Endothelial cell of umbilical vein (primary cell): ENCODE measurements at places on chromosomes 5 and 9.

DNA sequence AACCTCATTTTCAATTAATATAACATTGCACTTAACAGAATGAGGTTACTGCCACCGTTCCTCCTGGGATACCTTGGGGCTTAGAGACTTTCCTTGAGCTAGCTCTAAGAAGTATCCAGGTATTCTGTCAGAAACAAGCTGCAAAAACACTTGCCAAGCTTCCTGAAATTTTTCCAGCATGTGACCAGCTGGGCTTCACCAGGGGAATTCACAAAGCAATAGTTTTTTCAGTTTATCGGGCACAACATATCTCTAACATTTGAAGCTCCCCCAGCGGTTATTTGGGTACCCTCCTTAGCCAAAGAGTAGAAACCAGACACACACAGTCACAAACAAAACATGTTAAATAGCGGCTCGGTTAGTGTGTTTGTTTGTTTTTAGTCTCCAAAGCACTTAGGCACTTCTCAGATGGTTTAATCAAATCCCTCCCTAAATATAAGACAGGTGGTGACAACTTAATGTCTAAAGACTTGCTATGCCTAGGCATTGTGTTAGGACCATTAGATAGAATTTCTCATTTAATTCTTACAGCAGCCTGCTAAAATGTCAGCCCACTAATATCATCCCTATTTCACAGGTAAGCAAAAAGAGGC is 278.2 kb downstream of the GLIS3 start:
- no peak for DNase-seq

DNA sequence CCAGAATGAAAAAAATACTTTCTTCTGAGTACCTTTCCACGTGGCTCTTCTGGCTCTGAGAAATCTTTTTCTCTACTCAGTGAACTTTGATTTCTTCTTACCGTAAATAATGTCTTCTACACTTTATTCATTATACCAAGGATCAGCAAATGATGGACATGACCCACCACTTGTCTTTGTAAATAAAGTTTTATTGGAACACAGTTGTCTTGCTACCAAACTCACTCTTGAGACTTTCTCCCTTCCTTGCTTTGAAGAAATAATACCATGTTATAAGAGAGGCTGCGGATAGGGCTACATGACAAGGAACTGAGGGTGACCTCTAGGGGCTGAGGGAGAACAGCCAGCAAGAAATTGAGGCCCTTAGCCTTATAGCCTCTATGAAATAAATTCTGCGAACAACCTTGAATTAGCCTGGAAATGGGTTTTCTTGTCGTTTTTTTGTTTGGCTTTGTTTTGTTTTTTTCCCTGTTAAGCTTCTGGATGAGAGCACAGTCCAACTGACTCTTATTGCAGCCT is 212.5 kb downstream of the COMMD10 start:
- DNase-seq, result no peak

DNA sequence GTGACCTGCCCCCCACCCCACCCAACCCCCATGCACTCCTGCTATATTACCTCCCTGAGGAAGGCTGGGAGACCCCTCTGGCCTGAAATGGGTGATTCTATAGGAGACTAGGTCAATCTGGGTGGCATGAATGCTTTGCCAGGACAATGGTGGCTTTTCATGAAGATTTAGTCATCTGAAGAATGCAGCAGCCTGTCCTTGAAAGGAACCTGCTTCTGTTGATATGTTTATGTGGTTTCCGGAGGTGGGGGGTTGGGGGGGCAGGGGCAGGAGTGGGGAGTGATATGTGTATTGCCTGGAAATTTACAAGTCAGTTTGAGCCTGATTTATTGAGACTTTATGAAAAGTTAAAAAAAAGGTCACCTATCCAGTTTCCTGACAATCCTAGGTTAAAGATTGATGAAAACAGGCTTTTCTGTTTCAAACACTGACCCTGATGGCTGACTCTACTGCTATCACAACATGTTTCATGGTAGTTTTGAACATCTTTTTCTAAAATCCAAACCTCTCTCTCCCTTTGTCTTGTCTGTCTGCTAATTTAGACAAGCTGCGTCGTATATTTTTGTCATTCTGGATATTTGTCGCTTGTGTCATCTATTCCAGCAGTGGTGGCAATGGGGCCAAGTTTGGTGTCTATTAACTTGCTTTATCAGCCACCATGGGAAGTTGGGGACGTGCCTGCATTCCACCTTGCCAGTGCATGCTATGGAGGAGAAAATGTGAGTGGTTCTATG is 153.7 kb upstream of the EGFLAM start:
- DNase-seq, result no peak

- DNase-seq, result no peak
Measured at GRCh38 chr9:137506274-137506673, 43.9 kb downstream of the PNPLA7 start.

DNA sequence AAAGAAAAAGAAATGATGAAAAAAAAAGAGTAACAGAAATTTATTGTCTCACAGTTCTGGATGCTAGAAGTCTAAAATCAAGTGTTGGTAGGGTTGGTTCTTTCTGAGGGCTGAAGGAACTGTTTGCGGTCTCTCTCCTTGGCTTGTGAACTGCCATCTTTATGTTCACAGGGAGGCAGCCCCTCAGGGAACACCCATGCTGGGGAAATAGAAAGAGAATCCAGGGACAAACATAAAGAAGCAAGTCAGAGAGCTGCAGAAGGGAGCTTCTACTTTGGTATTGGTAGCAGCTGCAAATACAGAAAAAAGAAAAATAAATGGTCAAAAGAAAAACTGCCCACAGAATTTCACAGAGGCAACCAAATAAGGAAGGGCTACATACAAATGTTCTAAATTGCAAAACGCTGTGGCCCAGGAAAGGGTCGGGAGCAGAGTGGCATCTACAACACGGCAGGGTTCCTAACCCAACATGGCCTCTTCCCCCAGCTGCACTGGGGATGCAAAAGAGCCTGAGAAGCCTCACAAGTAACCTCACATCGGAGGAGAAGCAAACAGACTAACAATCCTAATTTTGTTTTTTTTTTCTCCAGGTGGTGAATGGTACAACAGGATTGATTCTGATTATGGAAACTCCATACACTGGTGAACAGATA is 37.4 kb downstream of the ELOVL7 start:
- no peak for DNase-seq

GRCh38 chr5:133260715-133261114 is 208.9 kb downstream of the HSPA4 start:
- no peak for DNase-seq

- no peak for DNase-seq
Measured at GRCh38 chr5:143154510-143155370, 248.7 kb downstream of the NR3C1 start.

GRCh38 chr9:108219664-108220063 is 636.1 kb downstream of the ACTL7B start:
- no peak for DNase-seq

- DNase-seq, result no peak
Measured at GRCh38 chr5:28216939-28217360, 1178.6 kb upstream of the CDH9 start.

DNA sequence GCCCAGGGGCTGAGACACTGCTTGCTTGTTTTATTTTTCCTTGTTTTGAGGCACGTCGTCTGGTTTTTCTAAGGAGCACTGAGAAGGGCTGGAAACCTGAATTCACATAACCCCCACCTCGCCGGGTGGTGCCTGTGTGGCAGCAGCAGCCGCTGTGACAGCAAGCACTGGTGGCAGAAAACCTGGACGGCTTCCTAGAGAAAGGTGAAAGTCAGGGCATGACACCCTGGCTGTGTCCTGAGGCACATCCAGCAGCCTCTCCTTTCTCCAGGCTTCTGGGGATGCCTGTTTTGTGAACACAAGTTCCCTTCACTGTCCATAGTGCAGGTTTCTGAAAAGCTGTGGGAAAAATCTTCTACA is 29.2 kb downstream of the MRPL36 start:
- DNase-seq, result no peak

GRCh38 chr9:88954066-88954465 is 37.2 kb upstream of the S1PR3 start:
- DNase-seq, result no peak

DNA sequence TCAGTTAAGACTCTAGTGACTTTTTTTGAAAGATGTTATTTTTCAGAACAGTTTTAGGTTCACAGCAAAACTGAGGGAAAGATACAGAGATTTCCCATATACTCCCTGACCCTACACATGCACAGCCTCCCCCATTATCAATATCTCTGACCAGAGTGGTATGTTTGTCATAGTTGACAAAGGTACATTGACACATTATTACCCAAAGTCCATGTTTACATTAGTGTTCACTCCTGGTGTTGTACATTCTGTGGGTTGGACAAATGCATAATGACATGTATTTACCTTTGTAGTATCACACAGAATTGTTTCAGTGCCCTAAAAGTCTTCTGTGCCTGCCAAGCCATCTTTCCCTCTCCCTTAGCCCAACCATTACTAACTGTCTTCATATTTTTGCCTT is 470.7 kb upstream of the DMAC1 start:
- DNase-seq, result no peak

- DNase-seq, result no peak
Measured at GRCh38 chr5:37568893-37569292, 189.8 kb downstream of the WDR70 start.

DNA sequence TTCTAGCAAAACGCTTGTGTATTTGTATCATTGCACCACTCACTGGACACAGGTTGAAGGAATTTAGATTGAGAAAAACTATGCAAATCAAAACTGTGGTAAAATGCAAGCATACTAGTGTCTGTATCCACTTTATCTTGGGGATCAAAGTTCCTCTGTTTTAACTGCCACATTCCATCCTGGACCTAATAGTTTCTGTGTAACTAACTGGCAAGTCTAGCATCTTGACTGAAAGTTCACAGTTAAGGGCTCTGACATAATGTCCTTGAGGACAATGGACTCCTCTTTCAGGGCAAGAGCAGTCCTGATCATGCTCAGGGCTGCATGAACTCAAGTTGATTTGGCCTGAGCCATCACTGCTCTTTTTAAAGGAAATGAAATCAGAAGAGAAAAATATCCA is 30.7 kb downstream of the NFIB start:
- DNase-seq, result no peak

DNA sequence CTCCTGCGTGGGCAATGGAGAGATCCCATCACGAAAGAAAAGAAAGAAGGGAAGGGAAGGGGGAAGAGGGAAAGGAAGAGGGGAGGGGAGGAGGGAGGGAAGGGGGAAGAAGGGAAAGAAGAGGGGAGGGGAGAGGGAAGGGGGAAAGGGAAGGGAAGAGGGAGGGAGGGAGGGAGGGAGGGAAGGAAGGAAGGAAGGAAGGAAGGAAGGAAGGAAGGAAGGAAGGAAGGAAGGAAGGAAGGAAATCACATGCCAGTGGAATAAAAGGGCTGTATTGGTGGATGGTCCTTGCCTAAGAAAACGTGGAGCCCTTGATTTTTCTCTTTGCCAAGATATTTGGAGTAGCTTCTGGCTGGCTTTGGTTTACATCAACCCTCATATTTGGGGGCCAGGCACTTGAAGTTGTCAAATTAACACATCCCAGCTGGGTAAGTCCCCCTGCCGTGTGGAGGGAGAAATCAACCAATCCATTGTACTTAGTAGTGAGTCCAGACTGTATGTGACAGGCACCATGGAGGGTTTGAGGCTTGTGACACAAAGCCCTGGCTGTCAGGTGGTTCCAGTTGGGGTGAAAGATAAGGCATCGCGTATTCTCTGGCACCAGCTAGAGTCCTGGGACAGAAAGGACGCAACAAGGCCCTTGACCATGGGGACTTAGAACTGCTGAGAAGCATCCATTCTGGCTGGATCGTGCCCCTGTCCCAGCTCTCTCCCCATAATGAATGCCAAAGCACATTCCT is 23.7 kb downstream of the IDNK start:
- DNase-seq, result no peak

- DNase-seq, result no peak
Measured at GRCh38 chr5:5592541-5592940, 170.1 kb downstream of the ICE1 start.

DNA sequence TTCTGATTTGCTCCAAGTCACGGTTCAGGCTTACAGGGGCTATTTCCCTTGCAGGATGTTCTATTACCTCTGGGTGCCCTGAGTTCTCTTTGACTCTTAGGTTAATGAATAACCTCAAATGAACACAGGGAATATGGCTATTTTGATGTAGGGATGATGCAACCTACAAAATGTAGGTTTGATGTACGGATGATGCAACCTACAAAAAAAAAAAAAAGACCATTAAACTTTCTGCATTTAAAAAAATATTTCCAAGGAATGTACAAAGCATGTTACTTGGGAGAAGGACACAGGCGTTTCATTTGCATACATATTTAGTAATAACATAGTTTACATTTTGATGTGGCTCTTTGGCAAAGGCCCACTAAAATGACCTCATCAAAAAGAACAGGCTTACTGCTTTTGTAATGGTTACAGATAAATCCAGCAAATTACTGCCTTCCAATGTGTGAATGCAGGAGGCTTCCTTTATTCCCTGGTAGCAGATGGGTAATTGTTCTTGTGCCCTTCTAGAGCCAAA is 36.3 kb downstream of the ZNF474 start:
- no peak for DNase-seq

DNA sequence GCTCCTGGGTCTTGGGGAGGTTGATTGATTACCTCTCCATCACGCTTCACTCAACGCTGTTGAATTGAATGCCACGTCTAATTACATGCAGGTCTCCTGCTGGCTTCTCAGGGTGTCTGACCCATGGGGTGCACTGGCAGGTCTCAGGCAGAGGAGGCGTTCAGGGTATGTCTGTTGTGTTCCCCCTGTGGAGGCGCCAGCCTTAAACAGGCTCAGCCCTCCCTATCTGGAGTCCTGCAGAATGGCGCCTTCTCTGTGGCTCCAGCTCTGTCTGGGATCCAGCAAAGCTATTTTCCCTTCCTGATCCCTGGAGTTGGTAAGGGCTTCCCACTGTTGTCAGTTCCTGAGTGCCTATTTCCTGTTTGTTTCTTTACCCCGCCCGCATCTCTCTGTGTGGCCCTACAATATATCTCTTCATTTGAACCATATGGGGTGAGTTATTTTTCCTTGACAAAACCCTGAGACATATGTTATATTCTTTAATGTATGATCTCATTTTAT is 150.0 kb downstream of the NTRK2 start:
- DNase-seq, result no peak

DNA sequence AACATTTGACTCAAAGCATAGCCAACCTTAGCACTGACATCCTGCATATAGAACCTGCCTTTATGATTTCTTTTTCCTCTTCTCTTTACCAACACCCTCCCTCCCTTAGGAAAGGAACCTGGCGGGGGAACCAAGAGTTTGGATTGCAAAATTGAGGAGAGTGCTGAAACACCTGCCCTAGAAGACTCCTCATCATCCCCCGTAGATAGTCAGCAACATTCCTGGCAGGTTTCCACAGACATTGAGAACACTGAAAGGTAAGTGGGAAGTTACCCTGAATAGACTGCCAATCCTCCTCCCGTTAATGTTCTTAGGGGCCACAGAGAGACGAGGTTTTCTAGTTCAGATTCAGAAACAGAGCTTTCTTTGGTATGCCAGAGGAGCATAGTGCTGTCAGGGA is 88.8 kb downstream of the RGS7BP start:
- DNase-seq, result no peak

DNA sequence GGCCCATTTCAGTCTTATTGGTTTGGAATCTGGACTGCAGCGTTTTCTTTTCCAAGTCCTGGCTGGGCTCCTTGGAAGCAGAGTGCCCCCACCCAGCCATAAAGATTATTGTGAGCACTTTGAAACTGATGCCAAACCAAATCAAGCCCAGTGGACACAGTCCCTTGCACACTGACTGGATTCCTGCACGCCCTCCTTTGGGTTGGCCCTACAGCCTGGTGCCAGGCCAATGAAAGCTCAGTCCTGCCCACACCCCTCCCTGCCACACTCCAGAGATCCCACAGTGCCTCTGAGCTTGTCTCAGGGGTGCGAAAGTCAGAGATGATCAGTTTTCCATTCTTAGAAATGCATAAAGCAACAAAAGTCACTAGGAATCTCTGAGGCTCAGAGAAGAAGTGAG is 181.9 kb downstream of the CETN3 start:
- no peak for DNase-seq
